ENCODE measurements at places on chromosomes 7 and 10.

DNA sequence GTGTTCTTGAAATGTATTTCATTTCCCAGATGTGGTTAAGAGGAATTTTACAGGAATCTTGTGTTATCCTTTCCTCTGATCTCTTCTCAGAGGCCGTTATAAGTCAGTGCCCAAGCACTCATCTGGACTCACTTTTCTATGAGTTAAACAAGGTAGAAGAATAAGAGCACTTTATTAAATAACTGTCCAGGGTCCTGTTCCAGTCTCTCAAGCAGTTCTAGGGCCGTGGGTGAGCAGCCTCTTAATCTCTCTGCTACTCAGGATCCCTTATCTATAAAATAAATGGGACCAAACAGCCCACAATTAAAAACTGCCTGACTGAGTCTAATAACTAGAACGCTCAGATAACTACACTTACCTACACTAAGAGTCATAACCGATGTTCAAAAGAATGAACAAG, 111.2 kb downstream of the OSBPL3 start:
- DNase-seq: no peak

GRCh38 chr10:33353853-33354252, 19.4 kb upstream of the NRP1 start:
- no peak for DNase-seq

- peak; percentile 28 for DNase-seq
These were observed 69.3 kb upstream of the PRR15 start for GRCh38 chr7:29494350-29494749.

- DNase-seq: no peak
These were observed 132.7 kb upstream of the RHOBTB1 start for GRCh38 chr10:61076572-61077114.

DNA sequence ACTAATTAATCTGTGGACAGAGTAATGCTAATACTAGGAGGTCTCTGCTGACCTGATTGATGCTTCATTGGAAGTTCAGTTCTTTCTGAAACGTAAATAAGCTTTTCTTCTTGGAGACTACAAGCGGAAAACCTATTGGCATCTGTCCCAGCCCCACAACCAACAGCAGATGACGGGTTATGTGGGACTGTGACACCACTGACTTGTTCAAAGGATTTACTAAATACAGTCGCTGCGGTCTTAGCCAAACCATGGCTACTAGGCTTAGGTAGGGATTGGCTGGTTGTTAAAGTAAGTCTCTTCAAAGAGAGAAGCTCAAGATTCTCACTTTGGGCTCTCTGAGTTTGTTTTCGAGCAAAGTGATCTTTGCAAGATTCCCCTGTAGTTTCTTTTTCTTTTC, 68.3 kb downstream of the HYCC1 start:
- DNase-seq: peak; percentile 36

- DNase-seq: no peak
These were observed 88.7 kb downstream of the LARP4B start for GRCh38 chr10:842795-843194.

- no peak for DNase-seq
These were observed 36.9 kb downstream of the CYP26A1 start for GRCh38 chr10:93110472-93111146.

GRCh38 chr7:74266191-74266963, 12.2 kb upstream of the RFC2 start:
- no peak for DNase-seq

DNA sequence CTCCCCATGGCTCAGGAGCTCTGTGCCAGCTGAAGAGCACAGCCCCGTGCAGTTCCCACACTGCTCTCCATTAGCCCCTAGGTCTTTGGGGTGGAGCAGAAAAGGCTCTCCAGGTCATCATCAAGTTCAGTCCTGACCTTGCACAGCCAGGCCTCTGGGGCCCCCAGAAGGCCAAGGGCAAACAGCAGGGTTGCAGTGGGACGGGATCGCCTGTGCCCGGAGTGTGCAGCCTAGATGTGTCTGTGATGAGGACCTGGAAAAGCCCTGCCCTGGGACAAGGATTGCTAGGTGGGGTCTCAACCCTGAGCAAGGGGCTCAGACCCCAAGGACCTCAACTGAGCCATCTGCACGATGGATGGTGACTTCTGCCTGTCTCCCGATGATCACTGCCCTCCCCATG, 549 bp downstream of the INMT start:
- DNase-seq: no peak

DNA sequence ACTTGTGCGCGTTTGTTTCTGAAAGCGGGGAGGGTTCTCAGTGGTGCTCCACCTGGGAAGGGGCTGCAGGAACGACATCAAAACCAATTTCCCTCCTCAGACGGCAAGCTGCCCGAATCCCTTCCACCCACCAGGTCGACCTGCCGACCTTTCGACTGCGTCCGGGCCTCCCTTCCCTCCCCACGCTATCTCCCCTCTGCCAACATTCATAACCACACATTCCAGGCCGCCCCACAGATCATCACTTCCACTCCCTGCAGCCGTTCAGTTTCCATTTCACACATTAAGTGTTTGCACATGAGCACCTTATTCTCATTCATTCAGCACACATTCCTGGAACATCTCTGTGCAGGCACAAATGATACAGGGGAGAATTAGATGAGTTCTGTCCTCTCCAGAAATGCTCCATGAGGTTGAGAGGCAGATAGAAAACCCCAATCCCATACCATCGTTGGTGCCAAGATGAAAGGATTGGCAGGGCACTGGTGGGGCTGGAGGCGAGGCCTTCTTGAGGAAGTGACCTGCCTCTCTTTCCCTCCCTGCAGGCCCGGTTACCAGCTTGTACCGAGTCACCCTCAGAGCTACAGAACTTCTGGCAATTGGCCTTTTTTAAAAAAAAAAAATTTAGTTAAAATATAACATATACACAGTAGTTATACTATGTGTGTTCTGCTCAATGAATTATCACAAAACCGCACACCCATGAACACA, 70.0 kb downstream of the MINDY4 start:
- no peak for DNase-seq

DNA sequence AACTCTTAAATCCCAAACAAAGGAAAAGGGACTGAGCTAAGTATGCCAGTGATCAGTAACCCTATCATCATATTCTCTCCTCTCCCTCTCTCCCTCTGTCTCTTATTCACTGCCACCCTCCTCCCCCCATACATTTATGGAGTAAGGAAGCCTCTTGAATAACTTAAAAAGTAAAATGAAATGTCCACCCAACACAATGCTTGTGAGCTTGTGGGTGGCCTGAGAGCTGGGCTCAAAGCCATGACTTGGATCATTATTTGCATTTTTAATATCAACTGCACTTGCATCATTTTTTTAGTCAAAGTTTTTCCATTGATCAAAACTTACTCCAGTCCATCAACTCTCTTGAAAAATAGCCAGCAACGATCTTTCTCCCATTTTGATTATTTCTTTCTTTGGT, 46.8 kb downstream of the FAM107B start:
- DNase-seq: no peak

DNA sequence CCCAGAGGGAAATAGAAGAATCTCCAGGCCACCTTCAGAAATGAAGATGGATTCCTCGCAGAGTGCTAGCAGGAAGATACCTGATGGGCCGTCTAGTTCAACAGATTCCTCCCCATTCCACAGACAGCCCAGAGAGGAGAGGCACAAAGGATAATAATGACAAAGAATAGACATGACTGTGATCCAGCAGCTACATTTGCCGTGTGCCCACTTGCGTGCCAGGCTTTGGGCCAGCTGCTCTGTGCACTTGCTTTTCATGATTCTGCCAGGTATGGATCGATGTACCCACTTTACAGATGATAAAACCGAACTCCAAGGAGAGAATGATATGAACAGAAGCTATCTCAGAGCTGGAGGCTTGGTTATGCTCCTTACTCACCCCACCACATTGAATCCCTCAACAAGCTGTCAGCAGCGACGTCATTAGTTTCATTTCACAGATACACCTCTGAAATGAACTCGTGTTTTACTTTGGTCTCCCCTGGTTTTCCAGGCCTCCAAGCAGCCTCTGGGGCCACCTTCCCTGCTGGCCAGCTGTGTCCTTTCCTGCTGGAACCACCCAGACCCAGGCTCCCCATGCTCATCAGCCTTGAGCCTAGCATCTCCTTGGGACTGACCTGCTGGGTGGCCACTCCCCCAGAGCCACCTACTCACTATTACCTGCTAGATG, 11.9 kb upstream of the WDFY4 start:
- no peak for DNase-seq

DNA sequence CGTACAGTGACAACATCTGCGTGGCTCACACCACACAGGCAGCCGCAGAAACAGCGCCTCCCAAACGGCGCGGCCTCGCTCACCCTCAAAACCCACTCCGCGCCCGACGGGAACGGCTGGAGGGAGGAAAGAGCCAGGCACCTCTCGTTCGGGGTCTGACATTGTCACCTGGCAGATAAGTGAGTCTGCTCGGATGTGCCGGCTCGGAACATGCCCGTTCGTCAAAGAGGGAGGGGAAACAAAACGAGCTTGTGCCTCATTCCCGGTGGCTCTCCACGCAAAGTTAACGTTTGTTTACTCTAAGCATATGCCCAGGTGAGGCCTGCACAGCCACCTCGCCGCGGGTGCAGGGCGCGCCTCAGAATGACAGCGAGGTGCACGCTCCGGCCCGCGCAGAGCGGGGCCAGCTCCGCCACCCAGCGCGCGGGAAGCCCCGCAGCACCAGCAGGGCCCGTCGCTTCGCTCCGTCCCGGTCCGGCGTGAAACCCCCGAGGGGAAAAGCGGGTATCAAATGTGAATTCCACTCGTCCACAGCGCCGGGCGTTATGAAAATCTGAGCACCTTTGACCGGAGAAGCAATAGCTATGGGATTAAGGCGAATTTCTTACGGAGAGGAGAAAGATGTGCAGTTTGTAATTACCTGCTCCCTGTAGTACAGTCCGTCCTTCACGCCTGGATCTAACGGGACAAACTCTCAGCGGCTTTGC, 13.1 kb downstream of the CNPY1 start:
- DNase-seq: no peak

DNA sequence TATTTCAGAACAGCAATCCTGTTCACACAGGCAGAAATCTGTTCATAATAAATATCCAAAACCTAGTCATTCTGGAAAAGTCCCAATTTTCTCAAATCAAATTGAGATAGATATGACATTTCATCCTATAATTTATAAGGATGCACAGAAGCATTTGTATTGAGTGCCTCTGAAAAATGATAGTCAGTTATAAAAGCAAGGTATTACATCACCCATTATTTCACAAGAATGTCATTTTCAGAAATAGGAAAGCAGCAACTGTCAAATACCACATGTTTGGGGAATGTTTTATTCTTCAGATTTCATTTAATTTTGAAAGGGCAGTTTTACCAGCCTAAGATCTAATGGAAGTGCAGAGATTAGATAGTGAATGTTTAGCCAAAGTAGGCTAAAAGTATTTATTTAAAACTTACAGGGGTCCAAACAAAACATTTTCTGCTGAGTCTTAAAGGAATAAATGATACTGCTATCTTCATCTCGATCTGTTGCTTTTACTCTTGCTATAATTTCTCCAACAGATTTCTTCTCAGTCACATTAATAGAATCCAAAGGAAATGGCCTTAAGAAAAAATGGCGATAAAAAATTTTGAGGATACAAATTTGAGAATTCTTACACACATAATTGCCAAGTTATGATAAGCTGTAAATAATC, 185.8 kb downstream of the HGF start:
- DNase-seq: peak; percentile 32

DNA sequence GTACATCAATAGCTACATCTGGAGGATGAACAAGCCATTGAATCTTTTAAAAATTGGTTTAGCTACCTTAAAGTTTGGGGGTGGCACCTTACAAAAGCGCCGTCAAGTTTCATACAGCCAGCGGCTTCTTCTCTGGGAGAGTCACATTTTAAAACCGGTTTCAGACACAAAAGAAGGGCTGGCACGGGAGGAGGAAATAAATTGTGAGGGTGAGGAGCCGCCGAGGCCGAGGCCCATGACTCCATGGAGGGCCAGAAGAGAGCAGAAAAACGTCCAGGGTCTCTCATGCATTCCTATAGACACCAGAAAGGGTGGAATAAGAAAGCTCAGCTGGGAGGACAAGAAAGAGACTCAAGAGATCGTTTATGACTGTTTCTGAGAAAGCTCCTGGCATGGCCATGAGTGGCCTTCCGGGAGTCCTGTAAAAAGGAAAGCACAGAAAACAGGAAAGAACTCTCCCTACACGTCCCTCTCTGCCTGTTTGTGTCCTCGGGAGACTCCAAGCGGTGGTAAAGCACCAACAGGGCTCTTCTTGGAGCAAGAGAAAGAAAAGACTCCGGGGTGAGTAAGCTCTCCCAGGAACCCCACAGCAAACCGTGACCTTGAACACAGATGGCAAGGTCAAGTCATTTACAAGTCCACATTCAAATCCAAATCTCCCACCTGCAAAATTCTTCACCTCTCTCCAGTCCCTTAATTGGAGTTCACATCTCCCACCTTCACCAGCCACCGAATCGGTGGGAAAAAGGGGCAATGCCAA, 1.8 kb downstream of the FRAT2 start:
- peak; percentile 51 for DNase-seq

GRCh38 chr7:107045980-107046379, 1.5 kb downstream of the PRKAR2B start:
- DNase-seq: peak; percentile 2

GRCh38 chr10:99700649-99701048, 31.3 kb downstream of the COX15 start:
- DNase-seq: no peak

GRCh38 chr7:64795176-64795575, 948 bp downstream of the ZNF138 start:
- DNase-seq: no peak

DNA sequence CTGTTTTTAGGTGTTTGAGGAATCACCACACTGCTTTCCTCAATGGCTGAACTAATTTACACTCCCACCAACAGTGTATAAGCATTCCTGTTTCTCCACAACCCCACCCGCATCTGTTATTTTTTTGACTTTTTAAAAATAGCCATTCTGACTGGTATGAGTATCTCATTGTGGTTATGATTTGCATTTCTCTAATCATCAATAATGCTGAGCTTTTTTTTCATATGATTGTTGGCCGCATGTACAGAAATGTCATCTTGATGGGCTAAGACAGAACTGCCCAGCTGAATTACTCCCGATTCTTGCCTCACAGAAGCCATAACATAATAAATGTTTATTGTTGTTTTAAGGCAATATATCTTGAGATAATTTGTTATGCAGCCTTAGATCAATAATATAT, 93.1 kb upstream of the DKK1 start:
- DNase-seq: no peak

GRCh38 chr7:74269757-74270277, 15.6 kb upstream of the RFC2 start:
- DNase-seq: no peak

DNA sequence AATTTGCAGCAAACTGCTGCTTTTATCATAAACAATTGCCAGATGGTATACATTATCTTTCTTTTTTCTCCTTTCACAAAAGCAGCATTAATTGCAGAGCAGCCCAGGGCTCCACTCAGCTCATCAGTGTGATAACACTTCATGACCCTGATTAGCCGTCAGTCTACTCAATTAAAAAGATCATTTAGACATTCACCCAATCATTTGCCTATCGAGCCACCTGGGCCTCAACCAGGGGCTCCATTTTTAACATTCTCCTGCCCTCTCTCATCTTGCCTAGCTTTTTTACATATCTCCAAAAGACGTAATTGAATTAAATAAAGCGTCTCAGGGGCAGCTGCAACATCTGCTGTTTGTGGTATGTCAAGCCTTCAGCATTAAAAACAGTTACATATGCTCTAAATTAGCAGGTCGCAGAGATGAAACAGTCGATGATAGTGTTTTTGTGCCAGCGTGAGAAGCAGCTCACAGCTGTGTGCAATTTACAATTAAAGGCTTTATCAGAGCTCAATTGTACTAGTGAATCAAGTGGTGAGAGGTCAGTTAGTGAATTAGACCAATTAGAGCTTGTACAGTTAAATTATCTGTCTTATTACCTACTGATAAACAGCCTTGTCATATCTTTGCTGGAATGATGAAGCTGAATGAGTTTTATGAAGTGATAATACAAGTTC, 522.5 kb downstream of the ETV1 start:
- DNase-seq: no peak

GRCh38 chr10:45183174-45183573, 132.2 kb downstream of the OR13A1 start:
- DNase-seq: no peak
